ENCODE measurements at places on chromosomes 2 and 18. TPM values are rescaled to one million over a fixed set of nuclear protein-coding genes. Genes with fewer than 3 reads are reported as not detected.

The PLGLB1 gene
- total RNA-seq, result 0.52 TPM

The ACAA2 gene
- total RNA-seq, result 136 TPM

The GNLY gene
- total RNA-seq, result not detected

The ZNF804A gene
- not detected for total RNA-seq

DNA sequence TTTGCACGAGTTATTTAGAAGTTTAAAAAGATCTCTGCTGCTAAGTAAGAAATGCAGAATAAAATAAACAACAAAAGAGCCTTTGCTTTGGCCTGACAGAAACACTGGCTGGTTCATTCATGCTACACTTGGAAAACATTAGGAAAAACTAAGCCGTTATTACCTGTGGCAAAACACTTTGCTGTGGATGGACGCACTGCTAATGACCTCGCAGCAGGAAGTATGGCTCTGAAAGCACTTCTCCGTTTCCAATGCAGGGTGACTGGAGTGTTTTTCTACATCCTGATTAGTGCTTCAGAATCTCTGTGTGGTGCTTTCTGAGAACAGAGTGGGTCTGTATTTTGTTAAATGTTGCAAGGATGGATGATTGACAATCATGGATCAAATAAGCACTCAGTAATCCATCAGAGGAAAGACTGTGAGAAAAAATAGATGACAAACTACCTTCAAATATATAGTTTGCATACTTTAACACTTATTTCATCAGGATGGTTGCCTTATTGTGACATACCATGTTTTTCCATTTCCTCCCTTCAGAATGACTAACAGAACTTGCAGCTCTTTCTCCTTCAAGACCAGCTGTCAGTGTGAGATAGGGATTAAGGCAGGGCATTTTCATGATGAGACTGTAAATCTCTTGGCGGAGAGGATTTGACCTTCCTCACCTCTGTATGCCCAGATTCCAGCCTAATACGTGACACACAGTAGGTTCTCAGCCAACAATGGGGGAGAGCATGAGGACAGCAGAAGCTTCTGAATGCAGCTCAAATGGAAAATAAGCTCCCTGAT is 38.0 kb downstream of the LINC00305 start:
- H3K36me3 ChIP-seq, result 0 out of 2 replicates have a peak, but pooled peaks cover 3% of the 10 kb centered on the region
- H3K4me3 ChIP-seq, result no peak overlapping the region
- no peak for DNase-seq
- H3K4me1 ChIP-seq, result peaks cover 26% of the 10 kb centered on the region
- no peaks in the 10 kb centered on the region for H3K27me3 ChIP-seq

DNA sequence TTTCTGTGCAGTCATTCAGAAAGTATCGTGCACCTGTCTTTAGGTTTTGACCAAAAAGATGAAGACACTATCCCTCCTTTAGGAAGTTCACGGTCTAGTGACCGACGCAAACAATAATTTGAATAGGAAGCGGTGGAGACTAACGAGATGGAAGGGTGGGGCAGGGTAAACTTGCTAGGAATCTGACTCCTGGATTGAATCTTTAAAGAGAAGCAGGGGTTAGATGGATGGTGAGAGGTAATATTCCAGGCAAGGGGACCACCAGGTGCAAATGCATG is 651 bp upstream of the TXNL1 start:
- DNase-seq, result no peak
- H3K4me1 ChIP-seq, result peaks cover 15% of the 10 kb centered on the region
- peaks cover 12% of the 10 kb centered on the region for H3K36me3 ChIP-seq
- peak overlapping the region; percentile 97 for H3K4me3 ChIP-seq

GRCh38 chr2:159091381-159091780 is 122.9 kb downstream of the TANC1 start:
- H3K36me3 ChIP-seq, result peaks cover 8% of the 10 kb centered on the region
- no peak overlapping the region for H3K4me3 ChIP-seq
- no peaks in the 10 kb centered on the region for H3K27me3 ChIP-seq

- no peaks in the 10 kb centered on the region for H3K27me3 ChIP-seq
- H3K27ac ChIP-seq, result 0 out of 2 replicates have a peak overlapping the region, but pooled peaks have one; percentile 9
- H3K36me3 ChIP-seq, result no peaks in the 10 kb centered on the region
- no peak for DNase-seq
- H3K4me3 ChIP-seq, result no peak overlapping the region
- H3K4me1 ChIP-seq, result no peaks in the 10 kb centered on the region
Observed at GRCh38 chr2:155021618-155022017, 323.1 kb downstream of the KCNJ3 start.

- H3K4me1 ChIP-seq, result no peaks in the 10 kb centered on the region
- peaks cover 4% of the 10 kb centered on the region for H3K36me3 ChIP-seq
- DNase-seq, result no peak
Observed at GRCh38 chr2:135121016-135121657, 69.0 kb downstream of the RAB3GAP1 start.

DNA sequence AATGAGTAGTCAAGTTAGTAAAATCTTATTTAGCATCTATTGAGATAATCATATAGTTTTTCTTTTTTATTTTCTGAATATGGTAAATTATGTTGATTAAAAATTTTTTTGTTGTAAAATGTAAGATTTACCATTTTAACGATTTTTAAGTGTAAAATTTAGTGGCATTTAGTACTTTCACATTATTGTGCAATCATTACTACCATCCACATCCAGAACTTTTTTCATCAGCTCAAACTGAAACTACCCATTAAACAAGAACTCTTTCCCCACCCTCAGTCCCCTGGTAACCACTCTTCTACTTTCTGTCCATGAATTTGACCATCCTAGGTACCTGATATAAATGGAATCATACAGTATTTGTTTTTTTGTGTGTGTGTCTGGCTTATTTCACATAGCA is 11.1 kb downstream of the RAB3GAP1 start:
- no peak for DNase-seq
- no peaks in the 10 kb centered on the region for H3K4me1 ChIP-seq
- no peaks in the 10 kb centered on the region for H3K27me3 ChIP-seq

- no peak overlapping the region for H3K4me3 ChIP-seq
- no peaks in the 10 kb centered on the region for H3K36me3 ChIP-seq
- peaks cover 48% of the 10 kb centered on the region for H3K4me1 ChIP-seq
- H3K27ac ChIP-seq, result no peak overlapping the region
- no peak for DNase-seq
Observed at GRCh38 chr2:9001229-9001628, 2.3 kb downstream of the MBOAT2 start.

- no peaks in the 10 kb centered on the region for H3K36me3 ChIP-seq
- no peak overlapping the region for H3K4me3 ChIP-seq
- DNase-seq, result no peak
Observed at GRCh38 chr2:160224060-160224459, 24.0 kb upstream of the ITGB6 start.

GRCh38 chr2:108288534-108289106 is at the start of gene SULT1C2:
Gene SULT1C2, plus strand, starts transcription at chr2:108288895. Its CDS starts 4,773 bp downstream, at chr2:108293668.
- peaks cover 22% of the 10 kb centered on the region for H3K4me1 ChIP-seq
- H3K27ac ChIP-seq, result peak within 1 kb of the TSS; percentile 58
- no peaks in the 10 kb centered on the region for H3K36me3 ChIP-seq

DNA sequence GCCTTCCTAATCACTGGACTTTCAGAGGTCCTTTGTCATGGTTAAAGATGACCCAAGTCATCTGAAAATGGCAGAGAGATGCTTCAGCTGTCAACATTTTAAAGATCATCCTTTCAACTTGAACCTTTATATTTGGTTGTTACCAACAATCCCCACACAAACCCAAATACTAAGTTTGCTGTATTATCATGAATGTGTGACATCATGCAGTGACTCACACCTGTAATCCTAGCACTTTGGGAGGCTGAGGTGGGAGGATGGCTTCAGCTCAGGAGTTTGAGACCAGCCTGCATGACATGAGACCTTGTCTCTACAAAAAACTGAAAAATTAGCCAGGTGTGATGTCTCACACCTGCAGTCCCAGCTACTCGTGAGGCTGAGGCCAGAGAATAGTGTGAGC is 55.2 kb upstream of the NRP2 start:
- H3K27me3 ChIP-seq, result no peaks in the 10 kb centered on the region
- no peaks in the 10 kb centered on the region for H3K36me3 ChIP-seq
- no peak for DNase-seq
- H3K27ac ChIP-seq, result no peak overlapping the region
- H3K4me3 ChIP-seq, result no peak overlapping the region

GRCh38 chr2:54332386-54332785 is 76.4 kb upstream of the TSPYL6 start:
- no peak overlapping the region for H3K27ac ChIP-seq
- no peak overlapping the region for H3K4me3 ChIP-seq
- H3K4me1 ChIP-seq, result peaks cover 10% of the 10 kb centered on the region
- H3K36me3 ChIP-seq, result no peaks in the 10 kb centered on the region
- peaks cover 38% of the 10 kb centered on the region for H3K27me3 ChIP-seq
- no peak for DNase-seq

- H3K4me1 ChIP-seq, result no peaks in the 10 kb centered on the region
- H3K36me3 ChIP-seq, result no peaks in the 10 kb centered on the region
- no peak overlapping the region for H3K4me3 ChIP-seq
Observed at GRCh38 chr2:58414506-58414905, 173.4 kb upstream of the FANCL start.

DNA sequence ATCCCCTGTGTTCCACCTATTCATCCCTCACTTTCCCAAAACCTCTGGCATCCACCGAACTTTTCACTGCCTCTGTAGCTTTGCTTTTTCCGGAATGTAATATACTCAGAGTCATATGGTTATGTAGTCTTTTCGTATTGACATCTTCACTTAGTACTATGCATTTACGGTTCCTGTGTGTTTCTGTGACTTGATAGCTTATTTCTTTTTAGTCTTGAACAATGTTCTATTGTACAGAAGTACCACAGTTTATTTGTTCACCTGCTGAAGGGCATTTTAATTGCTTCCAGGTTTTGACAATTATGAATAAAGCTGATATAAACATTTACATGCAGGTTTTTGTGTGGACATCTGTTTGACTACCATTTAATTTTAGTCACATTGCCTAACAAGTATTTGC is 154.7 kb upstream of the DOK6 start:
- H3K27ac ChIP-seq, result no peak overlapping the region
- DNase-seq, result no peak
- no peaks in the 10 kb centered on the region for H3K36me3 ChIP-seq
- no peaks in the 10 kb centered on the region for H3K27me3 ChIP-seq
- no peak overlapping the region for H3K4me3 ChIP-seq

- peak; percentile 90 for DNase-seq
- H3K27me3 ChIP-seq, result no peaks in the 10 kb centered on the region
- no peak overlapping the region for H3K27ac ChIP-seq
- H3K36me3 ChIP-seq, result no peaks in the 10 kb centered on the region
- peaks cover 16% of the 10 kb centered on the region for H3K4me1 ChIP-seq
- peak overlapping the region; percentile 0 for H3K4me3 ChIP-seq
Observed at GRCh38 chr2:30115141-30115980, 31.4 kb upstream of the YPEL5 start.

All from WTC11 (cell line).